ENCODE measurements at places on chromosomes 4 and X.

DNA sequence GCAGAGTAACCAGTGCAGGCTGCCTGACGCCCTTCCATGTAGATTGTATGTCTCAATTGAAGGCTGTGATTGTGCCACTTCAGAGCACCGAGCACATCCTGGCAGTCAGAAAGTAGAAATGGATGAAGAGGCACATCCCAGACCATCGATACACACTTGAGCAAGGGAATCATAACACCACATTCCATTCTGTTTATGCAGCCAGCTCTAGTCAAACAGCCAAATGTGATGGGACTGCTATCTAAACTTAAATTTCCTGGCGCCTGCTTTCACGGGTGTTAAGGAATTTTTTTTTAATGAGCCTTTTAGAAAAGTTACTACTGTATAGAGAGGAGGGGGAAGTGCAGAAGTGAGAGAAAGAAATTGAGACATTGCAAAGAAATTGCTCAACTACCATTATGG is 84.4 kb downstream of the PPARGC1A start:
- DNase-seq: no peak

DNA sequence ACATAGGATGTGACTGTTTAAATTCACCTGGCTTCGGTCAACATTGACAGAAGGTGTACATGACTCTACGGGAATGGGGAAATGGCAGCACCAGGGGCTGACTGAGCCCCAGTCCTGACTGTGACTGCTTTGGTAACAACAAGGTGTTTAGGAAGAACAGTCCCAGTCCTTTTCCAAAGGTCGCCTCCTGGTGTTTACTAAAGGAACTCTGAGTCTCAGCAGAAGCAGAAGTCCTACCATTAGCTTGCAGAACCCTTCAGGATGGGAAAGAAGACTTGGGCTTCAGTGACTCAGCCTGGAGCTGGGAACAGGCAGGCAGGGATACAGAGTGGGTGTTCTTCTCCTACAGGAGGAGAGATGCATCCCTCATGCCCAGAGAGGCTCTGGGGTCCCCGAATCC is 103.3 kb downstream of the MGST2 start:
- no peak for DNase-seq

- no peak for DNase-seq
These were observed 341.4 kb downstream of the PACRGL start for GRCh38 chr4:21041708-21042107.

DNA sequence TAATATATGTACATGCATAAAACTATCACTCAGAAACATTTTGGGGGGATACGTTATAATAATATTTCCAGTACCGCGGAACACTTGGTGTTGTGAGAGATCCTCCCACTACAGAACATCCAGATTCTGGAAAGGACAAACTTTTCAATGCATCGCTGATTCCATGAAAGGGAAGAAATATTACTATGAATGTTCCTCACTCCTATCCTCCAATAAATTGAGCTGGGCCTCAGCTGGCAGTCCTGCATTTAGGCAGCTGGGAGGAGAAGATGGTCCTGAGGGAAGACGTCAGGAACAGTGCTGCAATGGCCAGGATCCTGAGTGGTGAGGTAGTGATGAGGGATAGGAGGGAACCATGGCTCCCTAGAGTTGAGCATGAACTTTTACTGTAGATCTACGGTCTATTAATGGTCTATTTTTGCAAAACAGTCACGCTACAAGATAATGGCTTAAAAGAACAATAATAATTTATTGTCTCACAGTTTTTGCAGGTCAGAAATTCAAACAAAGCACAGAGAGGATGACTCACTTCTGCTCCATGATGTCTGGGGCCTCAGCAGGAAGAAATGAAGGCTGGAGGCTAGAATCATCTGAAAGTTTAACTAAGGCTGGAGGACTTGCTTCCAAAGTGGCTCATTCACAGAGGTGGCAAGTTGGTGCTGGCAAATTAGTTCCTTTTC is 538.1 kb downstream of the STIM2 start:
- no peak for DNase-seq

DNA sequence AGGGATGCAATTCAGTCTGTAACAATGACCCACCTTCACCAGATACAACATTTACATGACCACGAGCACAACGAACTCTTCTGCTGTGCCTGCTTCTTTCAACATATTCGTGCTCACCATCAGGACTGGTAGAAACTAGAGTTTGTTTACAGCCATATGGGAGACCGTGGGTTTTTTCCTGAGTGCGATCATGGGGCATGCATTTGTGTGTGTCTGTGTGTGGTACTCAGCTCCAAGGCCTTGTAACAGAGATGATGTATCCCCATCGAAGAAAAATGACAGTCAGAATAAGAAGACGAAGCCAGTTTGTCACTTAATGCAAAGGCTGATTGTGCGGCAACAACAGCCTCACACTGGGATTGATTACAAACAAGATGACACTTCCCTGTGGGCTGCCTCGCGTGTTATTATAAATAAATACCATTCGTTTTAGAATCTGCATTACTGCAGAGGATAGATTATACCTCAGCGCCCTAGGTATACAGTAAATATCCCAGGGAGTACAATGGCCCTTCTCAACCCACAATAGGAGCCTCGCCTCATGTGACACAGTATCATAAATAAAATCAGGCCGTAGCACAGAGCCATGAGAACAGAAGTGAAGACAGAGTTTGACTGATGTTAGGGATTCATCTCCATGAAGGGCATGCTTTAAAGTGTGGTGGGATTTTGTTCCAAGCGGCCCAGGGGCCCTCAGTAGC is 97.3 kb upstream of the NOCT start:
- no peak for DNase-seq

DNA sequence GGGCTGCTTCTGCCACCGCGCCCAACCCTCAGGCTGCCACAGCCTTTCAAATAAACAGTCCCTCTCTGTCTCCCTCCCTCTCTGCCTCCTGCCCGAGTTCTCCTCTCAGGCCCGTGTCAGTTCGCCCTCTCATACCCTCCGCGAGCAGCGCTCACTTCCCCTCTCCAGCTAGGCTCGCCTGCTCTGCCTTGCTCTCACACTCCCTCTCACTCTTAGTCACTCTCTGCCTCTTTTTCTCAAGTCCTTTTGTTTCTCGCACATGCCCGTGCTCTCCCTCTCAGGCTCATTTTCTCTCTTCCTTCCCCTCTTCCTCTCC is 3.2 kb downstream of the EFNB1 start:
- DNase-seq: peak; percentile 86

DNA sequence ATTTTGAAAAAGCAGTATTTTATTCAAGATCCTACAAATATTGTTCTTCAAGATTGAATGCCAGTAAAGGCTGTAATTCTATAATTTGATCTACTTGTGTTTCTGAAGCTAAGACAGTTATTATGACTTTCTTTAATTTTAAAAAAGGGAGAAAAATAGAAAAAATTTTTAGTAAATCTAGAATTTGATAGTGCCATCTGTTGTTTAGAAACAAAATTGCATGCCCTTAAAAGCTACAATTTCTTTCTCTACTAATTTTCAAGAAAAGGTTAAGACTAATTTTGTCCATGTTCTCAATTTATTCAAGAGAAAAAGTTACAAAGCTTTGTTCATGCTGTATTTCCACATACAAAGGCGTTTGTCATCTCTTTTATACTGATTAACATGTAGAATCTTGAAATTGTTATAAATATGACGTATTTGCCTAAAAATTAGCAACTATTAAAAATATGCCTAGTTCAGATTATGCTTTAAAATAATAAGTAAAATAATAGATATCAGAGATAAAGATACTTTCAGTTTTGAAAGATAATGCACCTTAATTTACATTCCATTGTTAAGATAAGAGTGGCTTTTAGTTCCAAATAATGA is 25.6 kb upstream of the MMRN1 start:
- no peak for DNase-seq

GRCh38 chr4:96149894-96150293 is 310.0 kb downstream of the PDHA2 start:
- DNase-seq: no peak

- DNase-seq: no peak
These were observed 863.4 kb downstream of the PDHA2 start for GRCh38 chr4:96703265-96703664.

- DNase-seq: no peak
These were observed 11.4 kb downstream of the PBDC1 start for GRCh38 chrX:76184276-76184675.

DNA sequence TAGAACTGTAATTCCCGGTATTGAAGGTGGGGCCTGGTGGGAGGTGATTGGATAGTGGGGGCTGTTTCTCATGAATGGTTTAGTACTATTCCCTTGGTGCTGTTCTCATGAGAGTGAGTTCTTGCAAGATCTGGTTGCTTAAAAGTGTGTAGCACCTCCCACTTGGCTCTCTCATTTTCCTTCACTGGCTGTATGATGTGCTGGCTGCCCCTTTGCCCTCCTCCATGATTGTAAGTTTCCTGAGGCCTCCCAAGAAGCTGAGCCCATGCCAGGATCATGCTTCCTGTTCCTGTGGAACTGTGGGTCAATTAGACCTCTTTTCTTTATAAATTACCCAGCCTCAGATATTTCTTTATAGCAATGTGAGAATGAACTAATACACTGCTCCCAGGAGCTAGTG is 8.7 kb downstream of the ANXA10 start:
- DNase-seq: no peak

- no peak for DNase-seq
These were observed 234.4 kb upstream of the GPC4 start for GRCh38 chrX:133649651-133650050.
